ENCODE measurements at places on chromosomes 3 and 15.

- DNase-seq = no peak
These were observed 3.6 kb upstream of the CALML4 start for GRCh38 chr15:68208636-68209240.

DNA sequence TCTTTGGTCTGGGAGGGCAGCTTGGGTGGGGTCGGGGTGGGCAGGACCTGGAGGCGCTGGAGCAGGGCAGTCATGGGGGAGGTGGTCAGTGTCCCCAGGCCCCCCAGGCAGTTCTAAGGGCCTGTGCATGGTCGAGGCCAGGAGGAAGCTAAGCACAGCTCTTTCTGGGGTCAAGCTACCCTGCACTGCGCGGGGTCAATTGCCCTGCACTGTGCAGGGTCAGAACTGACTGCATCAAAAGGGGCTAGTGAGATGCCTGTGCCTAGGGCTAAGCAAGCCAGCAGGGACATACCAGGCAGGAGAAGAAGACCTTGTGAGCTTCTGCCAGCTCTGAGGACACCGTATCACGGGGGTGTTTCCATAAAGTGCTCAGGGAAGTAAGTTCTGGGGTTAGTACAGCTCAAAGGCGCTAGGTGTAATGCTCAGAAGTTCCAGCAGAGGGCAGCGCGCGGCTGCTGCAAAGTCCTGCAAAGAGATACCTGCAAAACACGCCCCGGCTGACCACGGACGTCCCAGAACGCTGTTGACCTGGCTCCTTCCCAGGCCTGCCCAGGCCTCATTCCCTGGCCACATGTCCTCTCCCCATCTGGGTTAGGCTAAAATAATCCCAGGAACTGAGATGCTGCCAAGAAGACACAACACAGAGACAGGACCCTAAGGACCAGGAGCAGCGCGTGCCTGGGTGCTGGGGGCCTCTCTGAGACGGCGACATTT lies 18.8 kb upstream of the IQSEC1 start:
- DNase-seq = peak; percentile 64

DNA sequence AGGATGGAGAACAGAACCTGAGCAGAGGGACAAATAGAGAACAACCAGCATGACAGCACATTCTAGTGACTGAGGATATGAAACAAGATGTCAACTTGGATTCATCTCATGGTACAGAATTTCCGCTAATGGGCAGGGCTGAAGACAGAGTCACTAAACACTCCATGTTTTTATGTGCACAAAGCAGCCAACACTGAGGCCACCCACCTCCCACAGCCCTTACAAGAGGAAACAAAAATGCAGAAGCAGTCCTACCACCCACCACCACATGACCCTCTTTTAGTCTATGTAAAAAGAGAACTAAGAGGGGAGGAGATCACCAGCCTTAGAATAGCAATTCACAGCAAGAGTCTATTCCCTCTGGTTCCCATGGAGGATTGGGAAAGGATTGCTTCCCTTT lies 131.4 kb upstream of the UBE2E2 start:
- no peak for DNase-seq

DNA sequence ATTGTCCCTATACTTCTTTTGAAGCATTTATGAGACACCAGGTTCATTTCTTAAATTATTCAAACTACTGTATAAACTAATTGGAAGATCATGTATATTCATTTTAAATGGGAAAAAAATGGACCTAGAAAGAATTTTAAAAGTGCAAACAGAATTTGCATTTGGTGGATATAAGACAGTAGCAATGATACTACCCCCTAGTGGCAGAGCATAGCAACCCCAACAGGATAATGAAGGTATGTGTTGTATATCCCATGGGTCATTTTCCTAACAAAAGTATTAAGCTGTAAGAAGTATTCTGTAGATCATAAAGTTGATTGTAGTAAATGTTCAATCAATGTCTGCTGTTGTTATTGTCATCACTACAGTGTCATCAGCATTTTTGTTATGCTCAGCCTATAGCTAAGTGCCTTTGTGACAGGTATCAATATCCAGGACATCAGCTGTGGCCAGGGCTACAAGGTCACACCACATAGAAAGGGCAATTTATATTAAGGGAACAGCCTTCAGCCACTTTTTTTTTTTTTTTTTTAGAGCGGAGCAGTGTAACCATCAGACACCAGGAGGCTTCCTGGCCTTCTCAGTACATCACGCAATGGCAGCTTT lies 175.8 kb downstream of the FOXB1 start:
- peak; percentile 54 for DNase-seq

- DNase-seq = no peak
These were observed 976 bp upstream of the NUP210 start for GRCh38 chr3:13420831-13421765.

DNA sequence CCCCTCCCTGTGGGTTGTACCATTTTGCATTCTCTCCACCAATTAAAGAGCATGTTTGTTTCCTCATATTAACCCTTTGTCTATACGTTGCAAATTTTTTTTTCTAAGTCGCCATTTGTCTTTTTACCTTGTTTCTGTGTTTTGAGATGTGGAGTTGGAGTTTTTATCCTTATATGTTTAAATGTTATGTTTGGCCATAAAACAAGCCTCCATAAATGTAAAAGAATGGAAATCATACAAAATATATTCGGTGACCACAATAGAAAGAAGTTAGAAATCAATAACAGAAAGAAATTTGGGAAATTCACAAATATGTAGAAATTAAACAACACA lies 29.2 kb downstream of the LRRK1 start:
- no peak for DNase-seq

GRCh38 chr3:50256978-50257890 lies 11.7 kb upstream of the SEMA3B start:
- DNase-seq = peak; percentile 52

- DNase-seq = peak; percentile 68
These were observed 790.7 kb downstream of the ROBO1 start for GRCh38 chr3:78977073-78977472.

GRCh38 chr3:197191897-197192296 lies 106.5 kb downstream of the DLG1 start:
- DNase-seq = no peak

GRCh38 chr3:119352034-119352609 lies 57.9 kb downstream of the ARHGAP31 start:
- DNase-seq = peak; percentile 22

GRCh38 chr3:149599236-149599635 lies 58.6 kb downstream of the WWTR1 start:
- DNase-seq = no peak

- no peak for DNase-seq
These were observed 10.9 kb downstream of the ATG7 start for GRCh38 chr3:11283139-11283475.

DNA sequence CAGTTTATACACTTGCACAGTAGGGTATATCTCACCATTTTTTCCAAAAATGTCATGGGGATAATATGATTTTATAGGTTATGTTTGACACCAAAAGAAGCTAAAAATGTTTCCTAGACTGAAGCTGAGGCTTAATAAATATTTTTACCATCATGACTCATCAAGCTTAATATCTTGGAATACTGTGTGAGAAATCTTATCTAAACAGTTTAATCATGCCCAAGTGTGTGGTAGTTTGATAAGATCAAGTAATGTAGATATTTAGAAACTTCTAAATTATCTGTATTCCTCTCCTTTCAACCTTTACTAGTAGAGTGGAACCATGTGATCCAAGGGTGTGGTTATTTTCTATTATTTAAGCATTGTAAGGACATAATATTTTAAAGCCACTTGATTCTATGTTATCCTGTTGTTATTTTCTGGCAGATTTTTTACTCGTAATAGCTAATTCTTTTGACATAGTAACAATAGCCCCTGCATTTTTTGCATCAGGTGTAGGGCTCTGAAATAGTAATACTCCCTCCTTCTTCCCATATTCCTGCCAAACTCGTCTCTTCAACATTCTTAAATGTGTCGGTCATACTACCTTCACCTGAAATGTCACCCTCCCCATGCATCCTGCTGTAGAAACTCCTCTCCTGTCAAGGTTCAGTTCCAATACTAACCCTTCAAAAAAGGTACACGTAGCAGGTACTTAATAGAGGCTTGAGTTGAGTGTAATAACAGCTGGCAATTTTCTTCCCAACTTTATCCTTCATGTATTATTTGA lies 729.6 kb downstream of the NLGN1 start:
- DNase-seq = peak; percentile 72

DNA sequence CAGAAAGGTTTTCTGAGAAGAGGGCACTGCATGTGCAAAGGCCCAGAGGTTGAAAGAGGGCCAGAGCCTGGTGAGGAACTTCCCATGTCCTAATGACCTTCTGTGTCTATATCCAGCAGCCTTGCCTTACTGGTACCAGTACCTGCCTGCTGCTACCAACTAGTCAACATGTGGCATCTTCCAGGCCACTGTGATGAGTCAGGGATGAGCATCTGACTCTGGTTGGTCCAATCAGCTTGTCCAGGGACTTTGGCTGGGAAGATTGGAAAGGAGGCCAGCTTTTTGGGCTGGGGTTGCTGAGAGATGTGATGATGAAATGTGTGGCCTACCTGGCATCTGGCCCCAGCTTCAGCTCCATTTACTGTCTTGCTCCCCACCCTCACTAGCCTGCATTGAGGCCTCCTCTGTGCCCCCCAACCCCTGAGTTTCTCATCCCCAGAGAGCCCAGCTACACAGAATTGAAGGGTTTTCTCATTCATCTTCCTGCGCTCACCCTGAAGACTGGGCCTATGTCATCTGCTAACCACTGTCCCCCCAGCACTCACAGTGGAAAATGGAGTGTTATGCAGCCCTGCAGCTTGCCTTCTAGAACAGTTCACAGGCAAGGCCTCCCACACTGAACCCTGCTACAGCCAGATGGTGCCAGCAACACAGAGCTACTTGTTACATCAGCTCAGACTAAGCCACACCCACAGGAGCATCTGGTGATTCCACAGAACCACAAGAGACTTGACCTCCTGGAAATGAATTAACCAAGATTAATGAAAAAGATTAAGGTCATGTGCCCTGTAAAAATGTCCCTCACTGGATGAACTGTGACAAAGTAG lies 1.3 kb upstream of the TWF2 start:
- DNase-seq = peak; percentile 91

DNA sequence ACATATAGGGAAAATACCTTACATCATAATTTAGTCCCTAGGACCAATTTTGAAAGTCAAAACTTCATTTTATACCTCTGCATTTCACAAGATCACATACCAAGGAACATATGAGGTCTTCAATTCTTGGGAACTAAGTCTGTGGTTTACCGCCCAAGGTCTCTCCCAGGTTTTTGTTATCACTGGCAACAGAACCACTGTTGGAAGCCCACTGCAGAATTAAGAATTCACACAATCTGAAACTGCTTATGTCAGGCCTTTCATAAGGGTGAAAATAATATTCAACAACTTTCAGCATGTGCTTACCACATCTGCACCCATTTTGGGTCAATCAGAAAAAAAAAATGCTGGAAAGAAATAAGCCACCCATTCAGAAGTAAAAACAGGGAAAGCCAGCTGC lies 107.2 kb upstream of the MME start:
- peak; percentile 48 for DNase-seq

DNA sequence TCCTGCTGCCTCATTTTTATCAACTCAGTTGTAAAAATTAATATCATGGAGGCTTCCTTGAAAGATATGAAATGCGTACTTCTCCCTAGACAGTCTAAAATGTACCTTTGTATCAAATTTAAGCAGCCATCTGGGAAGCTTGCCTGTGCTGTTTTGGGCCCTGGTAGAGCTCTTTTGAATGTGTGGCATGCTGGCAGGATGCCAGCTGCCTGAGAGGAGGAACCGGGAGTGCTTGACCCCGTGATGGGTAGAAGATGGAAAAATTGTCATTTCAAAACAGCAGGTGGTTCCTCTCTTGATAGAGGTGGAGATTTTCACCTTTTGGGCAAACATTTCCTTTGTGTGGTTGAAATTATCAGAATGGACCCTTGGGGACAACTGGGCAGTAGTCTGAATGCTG lies 245.3 kb downstream of the RPLP1 start:
- no peak for DNase-seq

DNA sequence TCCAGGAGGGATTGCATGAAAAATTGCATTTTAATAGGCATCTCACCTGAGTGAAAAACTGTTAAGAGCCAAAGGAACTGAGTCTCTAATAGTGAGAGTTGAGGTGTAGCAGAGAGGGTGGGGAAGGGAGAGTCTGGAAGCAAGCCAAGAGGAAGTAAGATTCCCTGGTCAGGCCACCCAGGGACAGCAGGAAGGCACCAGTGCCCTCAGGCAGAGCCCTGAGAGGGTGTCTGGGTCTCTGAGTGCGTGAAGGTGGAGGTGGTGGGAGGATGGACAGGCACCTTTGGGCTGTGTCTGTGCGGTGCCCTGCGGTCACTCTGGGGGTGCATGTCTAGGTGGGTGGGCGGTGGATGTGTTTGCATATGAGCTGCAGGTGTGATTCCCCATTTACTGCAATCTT lies 300.4 kb upstream of the ROPN1 start:
- DNase-seq = no peak

DNA sequence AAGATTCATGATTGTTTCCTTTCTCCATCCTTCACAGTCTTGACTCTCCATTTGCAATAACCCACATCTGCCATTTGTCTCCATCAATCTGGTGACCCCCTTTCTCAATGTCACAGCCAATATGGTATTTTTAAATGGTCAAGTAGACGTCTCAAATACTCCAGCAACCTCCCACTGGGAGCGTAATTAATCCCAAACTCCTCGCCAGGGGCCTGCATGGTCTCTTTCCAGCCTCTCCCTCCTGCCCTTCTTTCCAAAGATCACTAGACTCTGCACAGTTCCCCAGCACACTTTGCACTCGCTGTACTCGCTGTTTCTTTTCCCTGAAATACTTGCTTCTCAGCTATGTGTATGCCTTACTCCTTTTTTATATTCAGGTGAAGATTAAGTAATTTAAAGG lies 115.3 kb downstream of the PLCH1 start:
- no peak for DNase-seq

- no peak for DNase-seq
These were observed 439 bp downstream of the SSR3 start for GRCh38 chr3:156554515-156554841.

GRCh38 chr3:163672954-163673353 lies 1405.3 kb downstream of the SI start:
- no peak for DNase-seq

GRCh38 chr3:37392957-37393356 lies 218.6 kb upstream of the LRRFIP2 start:
- no peak for DNase-seq

GRCh38 chr3:64353226-64353625 lies 128.0 kb upstream of the PRICKLE2 start:
- DNase-seq = no peak
